Substantia nigra (tissue), 51 donors: ENCODE measurements at places on chromosomes 5 and 9.

- DNase-seq = no peak
Observed at GRCh38 chr5:187042-187431, 4.3 kb upstream of the LRRC14B start.

DNA sequence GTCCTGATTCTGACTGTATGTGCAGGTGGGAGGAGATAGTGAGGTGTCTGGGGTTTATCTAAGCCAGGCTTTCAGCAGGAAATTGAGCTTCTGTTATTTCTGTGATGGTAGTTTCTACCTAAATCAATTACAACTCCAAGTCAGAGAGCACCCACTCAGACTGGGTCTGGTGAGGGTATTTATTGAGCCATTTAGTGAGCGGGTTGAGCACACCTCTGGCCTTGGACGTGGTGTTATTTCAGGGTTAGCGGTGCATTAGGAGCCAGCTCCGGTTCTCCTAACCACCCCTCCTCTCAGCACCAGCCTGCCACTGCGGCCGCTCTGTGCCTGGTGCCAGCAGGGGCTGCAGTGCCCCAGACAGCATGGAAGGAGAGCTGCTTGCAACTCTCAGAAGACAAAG, 238.9 kb downstream of the CACNA1B start:
- DNase-seq = no peak

DNA sequence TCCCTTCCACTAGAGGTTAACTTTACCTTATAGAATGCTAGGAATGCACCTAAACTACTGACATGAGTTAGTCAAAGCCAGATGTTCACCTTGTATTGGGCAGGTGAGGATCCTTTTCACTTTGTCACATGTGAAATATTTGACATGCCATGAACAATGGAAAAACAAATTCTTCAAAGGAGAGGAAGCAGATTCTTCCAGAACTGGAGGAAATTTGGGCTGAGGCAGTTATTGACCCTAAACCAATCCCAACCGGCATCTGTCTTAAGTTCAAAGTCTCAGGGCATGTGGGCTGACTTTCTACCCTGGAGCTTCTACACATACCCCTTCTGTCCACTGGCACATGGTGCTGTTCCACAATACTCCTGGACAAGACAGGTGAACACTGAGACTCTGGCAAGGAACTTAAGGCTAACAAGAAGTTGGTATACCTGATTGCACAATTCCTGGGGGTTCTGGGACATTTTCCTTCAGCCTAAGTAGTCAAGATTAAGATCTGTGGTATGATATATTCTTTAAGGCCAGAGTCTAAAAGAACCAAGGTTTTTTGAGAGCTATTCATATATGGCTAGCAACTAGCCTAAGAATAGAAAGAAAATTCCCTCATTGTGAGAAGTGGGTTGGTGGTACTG, 2.6 kb downstream of the VLDLR start:
- no peak for DNase-seq

DNA sequence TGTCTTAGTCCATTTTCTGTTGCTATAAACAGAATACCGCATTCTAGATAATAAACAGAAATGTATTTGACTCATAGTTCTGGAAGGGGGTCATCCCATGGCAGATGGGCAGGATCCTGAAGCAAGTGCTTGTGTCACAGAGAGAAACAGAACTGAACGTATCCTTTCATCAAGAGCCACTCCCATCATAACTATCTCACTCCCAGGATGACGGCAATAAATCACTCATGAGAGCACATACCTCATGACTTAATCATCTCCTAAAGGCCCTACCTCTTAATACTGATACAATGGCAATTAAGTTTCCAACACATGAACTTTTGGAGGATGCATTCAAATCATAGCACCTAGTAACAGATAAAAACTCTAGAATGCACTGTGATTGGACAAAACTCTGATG, 142.9 kb downstream of the CAMK4 start:
- no peak for DNase-seq
